ENCODE measurements at places on chromosomes 16 and 17.

DNA sequence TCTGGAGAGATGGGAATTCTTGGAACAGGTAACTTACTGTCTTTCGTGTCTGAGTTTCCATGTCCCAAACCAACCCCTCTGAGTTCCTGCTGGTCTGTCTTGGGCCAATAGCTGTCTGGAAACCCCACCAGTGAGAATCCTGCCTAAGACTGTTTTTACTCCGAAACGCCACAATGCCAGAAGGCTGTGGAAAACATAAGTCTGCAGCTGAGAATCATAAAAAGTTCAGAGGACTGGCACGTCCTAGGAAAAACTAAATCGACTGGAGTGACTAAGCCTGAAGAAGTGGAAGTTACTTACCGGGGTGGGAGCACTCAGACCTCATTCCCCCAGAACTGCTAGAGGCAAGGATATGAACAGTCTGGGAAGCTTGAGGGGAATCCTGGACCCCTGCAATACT lies 13.3 kb downstream of the LRRC75A start:
- DNase-seq = no peak

- no peak for DNase-seq
Measured at GRCh38 chr17:21376081-21376758, at the start of gene KCNJ12. KCNJ12 (plus strand) TSS chr17:21376357; CDS start chr17:21415343, 38,986 bp downstream.

DNA sequence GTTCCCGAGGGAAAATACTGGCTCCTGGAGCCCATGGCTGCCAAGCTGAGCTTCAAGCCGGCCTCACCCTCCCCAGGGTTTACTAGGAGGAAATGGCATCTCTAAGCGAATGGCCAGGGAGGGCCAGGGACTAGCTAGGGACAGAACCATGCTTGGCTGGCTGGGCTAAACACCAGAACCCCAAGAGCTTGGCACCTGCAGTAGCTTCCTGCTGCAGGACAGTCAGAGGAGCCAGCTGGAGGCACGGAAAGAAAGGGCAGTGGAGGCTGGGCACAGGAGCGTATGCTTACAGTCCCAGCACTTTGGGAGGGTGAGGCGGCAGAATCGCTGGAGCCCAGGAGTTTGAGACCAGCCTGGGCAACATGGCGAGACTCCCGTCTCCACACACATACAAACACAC lies 33.7 kb downstream of the PEMT start:
- DNase-seq = no peak

- peak; percentile 17 for DNase-seq
Measured at GRCh38 chr17:55783684-55784245, 32.9 kb downstream of the PCTP start.

DNA sequence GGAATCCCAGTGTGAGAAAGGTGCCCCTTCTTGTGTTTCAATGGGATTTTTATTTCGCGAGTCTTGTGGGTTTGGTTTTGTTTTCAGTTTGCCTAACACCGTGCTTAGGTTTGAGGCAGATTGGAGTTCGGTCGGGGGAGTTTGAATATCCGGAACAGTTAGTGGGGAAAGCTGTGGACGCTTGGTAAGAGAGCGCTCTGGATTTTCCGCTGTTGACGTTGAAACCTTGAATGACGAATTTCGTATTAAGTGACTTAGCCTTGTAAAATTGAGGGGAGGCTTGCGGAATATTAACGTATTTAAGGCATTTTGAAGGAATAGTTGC lies 567 bp downstream of the UBB start:
- no peak for DNase-seq

- DNase-seq = no peak
Measured at GRCh38 chr17:64413513-64413912, 22.9 kb upstream of the PECAM1 start.

DNA sequence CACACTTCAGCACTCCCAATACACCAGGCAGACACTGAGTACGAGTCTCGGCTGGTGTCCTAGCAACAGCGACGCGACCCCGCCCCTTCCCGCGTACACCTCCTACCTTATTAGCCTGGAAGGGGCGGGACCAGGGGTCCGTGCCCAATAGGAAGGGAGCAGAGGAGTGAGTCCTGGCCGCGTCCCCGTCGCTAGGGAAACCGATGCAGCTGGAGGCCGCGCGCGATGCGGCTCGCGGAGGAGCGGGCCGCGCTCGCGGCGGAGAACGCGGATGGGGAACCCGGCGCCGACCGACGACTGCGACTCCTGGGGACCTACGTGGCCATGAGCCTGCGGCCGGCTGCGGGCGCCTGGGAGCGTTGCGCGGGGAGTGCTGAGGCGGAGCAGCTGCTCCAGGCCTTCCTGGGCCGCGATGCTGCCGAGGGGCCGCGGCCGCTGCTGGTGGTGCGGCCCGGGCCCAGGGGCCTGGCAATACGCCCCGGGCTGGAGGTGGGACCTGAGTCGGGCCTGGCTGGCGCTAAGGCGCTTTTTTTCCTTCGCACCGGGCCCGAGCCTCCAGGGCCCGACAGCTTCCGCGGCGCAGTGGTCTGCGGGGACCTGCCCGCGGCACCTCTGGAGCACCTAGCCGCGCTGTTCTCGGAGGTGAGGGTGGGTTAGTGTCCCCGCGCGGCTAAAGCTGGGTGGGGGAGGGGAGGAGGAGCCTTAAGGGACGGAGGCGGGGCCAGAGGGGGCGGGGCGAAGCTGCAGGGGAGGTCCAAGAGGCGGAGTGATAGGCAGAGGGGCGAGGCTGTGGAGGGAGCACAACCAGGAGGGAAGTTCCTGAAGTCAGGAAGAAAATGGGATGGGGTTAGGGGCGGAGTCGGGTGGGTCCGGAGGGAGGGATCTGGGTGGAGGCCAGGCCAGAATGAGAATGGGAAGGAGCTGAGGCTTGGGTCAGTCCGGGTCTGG lies at the start of gene DNAH9:
DNAH9 (plus strand) TSS at position 197 of the 948 bp plus-strand sequence; CDS start at position 226, 29 bp downstream.
- no peak for DNase-seq

DNA sequence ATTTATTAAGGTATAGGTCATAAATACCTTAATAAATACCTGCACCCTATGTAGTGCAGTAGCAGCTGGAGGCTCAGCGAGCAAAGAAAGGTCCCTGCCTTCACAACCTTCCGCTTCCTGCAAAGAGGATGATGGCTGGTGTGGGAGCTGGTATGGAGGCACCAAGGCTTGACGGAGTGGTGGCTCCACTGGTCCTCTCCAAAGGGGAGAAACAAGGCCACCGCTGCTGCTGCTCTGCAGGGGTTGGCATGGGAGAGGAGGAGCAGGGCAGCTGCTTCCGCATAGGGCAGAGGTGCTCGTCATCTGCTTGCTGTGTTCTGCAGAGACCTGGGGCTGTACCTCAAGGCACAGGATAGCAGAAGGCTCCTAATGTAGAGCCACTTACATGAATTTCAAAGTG lies 52.8 kb downstream of the NDEL1 start:
- no peak for DNase-seq

- DNase-seq = no peak
Measured at GRCh38 chr16:3963203-3963602, 82.7 kb upstream of the CREBBP start.

DNA sequence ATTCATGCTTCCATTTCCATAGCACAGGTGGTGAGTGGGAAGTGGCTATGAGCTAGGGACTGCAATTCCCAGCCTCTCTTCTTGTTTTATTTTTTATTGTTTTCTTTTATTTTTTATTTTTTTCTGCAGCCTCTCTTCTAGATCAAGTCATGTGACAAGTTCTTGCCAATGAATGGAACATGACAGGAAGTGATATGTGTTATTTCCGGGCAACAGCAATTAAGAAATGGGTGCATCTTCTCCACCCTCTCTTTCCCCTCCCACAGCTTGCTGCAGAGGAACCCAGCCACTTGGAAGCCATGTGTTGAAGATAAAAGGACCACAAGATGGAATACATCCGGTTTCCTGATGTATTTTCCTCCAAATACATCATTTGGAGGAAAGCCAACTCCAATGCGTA lies 23.6 kb downstream of the IRX5 start:
- peak; percentile 18 for DNase-seq

DNA sequence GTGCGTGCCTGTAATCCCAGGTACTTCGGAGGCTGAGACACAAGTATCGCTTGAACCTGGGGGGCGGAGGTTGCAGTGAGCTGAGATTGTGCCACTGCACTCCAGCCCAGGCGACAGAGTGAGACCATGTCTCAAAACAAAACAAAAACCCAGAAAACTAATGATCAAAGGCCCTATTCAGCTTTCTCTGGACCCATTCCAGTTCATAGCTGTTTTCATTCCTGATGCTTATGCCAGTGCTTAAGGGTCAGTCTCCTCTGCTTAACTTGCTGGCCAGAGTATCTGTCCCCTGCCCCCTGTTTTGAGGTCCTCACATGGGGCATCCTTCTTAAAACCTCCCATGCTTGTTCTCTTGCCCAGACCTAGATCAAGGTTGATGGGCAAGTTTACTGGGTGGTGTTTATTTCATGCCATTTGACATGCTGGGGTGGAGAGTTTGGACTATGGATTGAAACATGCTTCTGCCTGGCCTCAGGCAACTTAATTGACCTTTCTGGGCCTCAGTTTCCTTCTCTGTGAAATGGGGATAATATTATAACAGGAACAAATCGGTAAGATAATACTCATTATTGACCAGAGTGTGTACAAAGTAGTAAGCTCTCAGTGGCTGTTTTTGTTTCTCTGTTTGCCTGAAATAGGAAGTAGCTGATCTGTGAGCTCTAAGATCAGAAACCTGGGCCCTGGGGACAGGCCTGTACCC lies 369.8 kb downstream of the CPPED1 start:
- no peak for DNase-seq

- no peak for DNase-seq
Measured at GRCh38 chr16:81324808-81325207, 10.0 kb downstream of the GAN start.

GRCh38 chr17:28973425-28973824 lies 22.1 kb upstream of the PHF12 start:
- DNase-seq = no peak

DNA sequence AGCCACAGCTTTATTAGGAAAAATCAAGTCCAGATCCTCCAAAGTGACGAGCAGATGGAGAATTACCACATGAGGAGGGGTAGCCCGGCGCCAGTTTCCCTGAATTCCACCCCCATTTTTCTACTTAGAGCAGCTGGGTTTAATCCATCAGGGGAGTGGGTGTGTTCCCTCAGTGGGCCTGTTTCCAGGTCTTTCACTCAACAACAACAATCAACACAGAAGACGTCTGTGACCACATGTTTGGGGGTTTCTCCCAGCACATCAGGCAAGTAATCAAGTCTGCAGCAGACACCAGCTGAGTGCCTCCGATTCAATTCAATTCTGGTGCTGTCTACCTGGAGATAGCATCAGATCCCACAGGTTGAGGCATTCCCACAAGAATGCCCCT lies 6.8 kb downstream of the SLC6A2 start:
- DNase-seq = no peak

GRCh38 chr16:83300326-83300725 lies 507.5 kb upstream of the HSBP1 start:
- DNase-seq = no peak

DNA sequence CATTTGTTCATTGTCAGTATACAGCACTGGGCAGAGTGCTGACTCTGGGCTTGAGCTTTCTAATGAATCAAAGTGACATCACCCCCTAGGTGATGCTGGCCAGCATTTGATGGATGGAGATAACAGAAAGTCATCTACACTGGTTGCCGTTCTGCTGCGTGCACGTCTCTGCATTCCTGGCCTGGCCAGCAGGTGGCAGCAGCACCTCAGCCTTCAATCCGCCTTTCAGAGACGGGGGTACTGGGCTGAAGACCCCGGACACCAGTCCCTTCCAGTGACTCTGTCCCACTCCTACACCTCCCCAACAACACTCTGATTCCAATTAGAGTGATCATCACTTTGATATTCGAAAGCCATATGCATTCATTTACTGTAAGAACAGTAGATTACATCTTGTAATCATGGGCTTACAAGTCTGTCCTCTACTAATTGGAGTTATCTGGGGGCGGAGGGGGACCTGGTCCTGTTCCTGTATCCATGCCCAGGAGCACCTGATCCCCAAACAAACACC lies 6.0 kb downstream of the CPSF4L start:
- no peak for DNase-seq

GRCh38 chr17:79991924-79992648 lies 43.6 kb downstream of the TBC1D16 start:
- no peak for DNase-seq

DNA sequence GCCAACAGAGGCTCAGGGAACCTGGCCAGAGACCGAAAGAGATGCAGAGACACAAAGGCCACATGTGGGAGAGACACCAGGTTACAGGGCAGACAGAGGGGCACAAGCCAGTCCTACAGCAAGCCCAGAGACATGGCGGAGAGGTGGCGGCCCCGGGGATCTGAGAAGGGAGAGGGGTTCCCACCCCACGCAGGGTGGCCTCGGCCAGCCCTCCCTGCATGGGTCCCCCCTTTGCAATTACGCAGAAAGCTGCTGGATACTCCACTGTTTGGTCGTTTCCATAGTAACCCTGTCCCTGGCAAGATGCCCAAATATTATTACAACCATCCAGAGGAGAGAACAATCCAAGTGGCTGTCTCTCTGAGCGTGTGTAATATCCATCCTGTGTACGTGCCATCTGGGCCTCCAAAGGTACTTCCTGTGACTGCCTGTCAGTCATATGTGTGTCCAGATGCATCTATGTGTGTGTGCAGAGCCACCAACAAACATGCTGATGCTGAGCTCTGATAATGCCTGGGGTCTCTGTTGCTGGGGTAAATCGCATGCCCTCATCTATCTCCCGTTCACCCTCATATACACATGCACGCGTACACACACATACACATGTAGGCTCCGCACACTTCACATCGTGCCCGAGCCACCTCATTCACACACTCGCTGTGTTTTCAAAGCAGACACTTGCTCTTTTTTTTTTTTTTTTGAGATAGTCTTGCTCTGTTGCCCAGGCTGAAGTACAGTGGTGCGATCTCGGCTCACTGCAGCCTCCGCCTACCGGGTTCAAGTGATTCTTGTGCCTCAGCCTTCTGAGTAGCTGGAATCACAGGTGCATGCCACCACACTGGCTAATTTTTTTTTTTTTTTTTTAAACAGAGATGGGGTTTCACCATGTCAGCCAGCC lies 5.5 kb downstream of the PCGF2 start:
- no peak for DNase-seq

DNA sequence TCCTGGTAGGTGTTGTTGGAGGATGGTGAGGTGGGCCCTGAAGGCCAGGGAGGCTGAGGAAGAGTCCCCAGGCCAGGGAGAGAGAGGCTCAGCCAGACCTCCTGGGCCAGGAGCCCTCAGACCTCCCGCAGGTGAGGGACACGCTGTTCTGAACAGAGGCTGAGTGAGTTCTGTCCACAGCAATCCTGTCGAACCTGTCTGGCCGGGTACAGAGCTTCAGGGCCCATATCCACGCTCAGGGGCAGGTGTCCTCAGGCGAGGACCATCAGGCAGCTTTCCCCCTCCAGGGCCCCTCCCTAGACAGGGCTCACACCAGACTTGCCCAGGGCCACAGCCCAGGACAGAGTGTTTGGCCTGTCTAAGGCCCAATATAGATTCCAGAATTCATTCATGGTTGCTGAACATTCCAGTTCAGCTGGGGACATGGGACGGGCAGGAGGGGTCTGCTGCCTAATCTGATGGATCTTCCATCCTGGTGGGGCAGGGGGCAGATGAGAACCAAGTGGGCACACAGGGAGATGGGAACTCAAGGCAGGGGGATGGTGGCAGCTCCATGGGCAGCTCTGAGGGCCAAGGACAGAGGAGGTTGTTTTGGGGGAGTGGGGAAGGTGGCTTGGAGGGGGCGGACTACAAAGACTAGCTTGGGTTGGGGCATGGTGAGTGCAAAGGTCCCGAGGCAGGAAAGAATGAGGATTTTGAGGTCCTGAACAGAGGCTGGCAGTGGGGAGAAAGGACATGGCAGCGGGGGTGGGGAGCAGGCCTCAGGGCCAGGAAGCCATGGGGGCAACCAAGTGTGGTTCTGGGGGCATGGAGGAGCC lies 23.4 kb upstream of the MPRIP start:
- no peak for DNase-seq

GRCh38 chr16:72083778-72084404 lies 9.5 kb downstream of the TXNL4B start:
- no peak for DNase-seq

All from CMK (cell line).